8988T (cell line): ENCODE measurements at places on chromosomes 13 and 19.

- DNase-seq, result no peak
These were observed 66.8 kb upstream of the RFC3 start for GRCh38 chr13:33751151-33751550.

DNA sequence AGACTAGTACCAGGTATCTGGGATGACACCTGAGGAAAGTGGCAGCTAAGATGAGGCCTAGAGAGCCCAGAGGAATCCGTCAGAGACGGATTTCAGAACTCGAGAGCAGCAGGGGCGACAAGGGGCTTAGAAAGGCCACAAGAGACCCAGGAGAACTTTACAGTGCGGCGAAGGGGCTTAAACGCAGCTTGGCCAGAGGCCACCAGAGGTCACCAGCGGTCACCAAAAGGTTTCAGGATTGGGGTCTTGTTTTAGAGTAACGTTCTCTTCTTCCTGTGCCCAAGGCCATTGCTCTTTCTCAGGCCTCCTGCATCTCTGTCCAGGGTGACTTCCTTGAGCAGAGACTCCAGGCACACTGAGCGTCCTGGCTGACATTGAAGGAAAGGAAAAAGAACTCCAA is 2.2 kb downstream of the ZSCAN22 start:
- DNase-seq, result no peak

DNA sequence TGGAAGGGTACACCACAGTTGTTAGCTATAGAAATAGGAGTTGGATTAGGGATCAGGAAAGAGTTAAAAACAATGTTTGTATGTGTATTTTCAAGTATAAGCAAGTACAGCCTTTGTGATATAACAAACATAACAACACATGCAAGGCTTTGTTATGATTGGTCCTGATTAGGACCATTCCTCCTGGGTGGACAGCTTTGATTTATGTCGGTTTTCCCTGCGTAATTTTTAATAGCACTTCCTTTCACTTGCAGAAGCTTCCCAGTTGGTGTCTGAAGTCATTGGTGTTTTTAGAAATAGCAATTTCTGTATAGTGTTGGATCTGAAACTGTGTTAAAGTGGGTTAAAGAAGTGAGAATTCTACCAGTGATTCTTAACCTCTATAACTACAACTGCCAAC is 10.0 kb downstream of the FNDC3A start:
- DNase-seq, result no peak

DNA sequence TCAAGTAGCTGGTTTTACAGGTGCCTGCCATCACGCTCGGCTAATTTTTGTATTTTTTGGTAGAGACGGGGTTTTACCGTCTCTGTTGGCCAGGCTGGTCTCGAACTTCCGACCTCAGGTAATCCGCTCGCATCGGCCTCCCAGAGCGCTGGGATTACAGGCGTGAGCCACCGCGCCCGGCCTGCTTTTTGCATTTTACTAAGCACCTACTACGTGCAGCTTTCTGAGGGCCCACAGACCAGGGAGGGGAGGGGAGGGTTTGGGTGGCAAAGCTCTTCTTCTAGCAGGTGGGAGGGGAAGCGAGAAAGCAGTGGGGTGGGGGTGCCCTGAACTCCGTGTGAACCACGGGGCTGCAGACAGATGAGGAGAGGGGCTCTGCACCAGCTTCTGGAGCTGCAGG is 15.0 kb downstream of the PALM start:
- no peak for DNase-seq

DNA sequence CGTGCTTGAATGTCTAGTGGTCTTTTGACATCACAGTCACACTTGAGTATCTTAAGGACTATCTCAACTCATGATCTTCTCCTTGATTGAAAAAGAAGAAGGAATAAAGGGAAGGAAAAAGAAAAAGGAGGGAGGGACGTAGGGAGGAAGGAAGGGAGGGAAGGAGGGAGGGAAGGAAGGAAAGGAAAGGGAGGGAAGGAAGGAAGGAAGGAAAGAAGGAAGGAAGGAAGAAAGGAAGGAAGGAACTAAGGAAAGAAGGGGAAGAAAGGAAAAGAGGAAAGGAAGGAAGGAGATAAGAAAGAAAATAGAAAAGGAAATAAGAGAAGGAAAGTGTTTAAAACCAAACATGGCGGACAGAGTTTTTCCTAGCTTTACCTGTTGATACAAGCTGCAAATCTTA is 64.7 kb downstream of the RNASEH2B start:
- no peak for DNase-seq

- DNase-seq, result no peak
These were observed 21.4 kb downstream of the TEX29 start for GRCh38 chr13:111341886-111342285.

GRCh38 chr13:43239275-43239840 is 216.0 kb downstream of the DNAJC15 start:
- no peak for DNase-seq

DNA sequence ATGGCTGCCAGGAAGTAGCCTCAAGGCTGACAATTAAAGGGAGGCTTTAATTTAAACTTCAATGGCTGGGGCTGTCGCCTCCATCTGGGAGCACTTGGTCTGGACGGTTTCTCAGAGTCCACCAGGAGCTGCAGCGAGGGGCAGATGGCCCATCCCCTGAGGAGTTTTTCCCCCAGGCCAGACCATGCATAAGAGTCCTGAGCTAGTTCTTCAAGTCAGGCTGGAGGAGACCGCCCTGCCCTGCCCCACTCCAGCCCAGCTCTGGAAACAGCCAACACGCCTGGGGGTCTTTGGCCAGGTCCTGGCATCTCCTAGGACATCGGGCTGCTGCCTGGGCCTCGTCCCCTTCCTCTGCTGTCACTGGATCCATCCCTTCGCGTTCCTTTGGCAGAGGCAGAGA is 5.3 kb upstream of the ACTN4 start:
- DNase-seq, result no peak

DNA sequence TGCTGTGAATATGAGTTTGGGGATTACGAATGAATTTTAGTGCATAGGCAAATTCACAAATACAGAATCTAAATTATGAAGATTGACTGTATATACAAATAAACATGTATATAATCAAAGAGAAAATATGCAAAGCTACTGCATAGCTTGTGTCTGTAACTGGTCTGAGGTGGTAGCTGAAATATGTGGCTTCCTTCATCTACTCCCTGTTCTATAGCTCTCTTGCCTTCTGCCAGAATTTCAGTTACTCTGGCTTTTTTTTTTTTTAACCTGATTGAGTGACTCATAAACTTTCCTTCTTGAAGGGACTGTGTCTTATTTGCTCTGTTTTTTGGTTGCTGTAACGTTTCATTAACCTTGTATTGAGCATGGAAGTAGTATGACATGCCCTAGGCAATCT is 26.6 kb downstream of the DNAJC3 start:
- DNase-seq, result no peak

GRCh38 chr19:4576016-4576933 is 16.8 kb upstream of the SEMA6B start:
- DNase-seq, result peak; percentile 70

- no peak for DNase-seq
These were observed 1.6 kb upstream of the KANK2 start for GRCh38 chr19:11198769-11199424.

DNA sequence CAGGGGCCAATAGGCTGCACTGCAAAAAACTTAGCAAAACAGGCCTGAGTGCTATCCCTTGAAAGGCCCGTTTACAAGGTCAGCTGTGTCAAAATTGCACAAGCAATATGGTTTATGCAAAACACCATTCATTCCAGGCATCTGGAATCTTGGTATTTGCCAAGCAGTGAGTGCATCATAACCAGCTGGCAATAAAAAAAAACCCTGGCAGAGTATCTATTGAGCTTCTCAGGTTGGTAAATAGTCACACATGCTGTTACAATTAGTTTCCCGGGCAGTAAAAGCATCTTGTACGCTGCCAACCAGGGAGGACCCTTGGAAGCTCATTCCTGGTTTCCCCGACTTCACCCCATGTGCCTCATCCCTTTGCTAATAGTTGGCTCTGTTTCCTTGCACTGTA is 21.3 kb downstream of the ZNF77 start:
- DNase-seq, result no peak

DNA sequence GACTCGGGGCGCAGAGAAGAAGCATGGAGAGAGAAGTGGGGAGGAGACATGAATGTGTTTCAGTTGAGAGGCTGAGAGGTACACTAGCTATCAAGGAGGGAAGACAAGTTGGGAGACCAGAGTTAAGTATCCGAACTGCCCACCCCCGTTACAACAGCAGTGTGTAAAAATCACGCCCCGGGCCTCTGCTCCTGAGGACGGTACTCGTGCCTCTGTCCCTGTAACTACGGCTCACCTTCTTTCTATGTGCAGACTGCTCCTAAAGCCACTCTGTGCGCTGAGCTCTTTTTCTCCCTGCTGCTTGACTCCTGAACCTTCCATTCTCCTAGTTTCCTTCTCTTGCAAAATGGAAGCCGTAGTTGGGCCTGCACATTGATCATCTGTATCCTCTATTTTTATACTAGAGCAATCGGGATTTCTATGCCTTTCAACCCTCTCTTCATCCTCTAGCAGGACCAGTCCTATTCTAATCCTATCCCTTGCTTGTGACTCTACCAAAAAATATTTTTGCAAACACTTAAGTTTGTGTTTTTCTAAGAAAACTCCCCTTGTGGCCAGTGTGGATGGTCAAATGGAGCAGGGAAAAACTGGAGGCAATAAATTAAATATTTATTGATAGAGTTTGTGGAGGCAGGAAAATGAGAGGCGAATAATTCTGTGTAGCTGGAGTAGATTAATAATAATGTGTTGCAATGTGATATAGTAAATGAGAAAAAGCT is 569 bp downstream of the POLR1D start:
- DNase-seq, result no peak

DNA sequence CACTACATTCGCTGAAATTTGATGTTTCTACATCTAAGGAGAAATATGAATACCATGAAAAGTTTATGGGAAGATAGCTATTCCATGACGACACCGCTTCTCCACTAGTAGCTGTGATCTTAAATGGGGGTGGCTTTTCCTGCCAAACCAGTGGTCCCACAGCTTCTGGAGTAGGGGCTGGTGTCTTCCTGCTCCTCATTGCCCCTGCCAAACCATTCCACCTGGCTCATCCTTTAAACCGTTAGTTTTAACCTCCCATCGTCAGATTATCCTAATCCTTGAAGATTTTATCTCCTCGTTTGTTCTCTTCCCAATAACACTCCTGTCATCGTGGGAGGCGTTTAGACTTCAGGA is 568 bp upstream of the ZNF230 start:
- no peak for DNase-seq

DNA sequence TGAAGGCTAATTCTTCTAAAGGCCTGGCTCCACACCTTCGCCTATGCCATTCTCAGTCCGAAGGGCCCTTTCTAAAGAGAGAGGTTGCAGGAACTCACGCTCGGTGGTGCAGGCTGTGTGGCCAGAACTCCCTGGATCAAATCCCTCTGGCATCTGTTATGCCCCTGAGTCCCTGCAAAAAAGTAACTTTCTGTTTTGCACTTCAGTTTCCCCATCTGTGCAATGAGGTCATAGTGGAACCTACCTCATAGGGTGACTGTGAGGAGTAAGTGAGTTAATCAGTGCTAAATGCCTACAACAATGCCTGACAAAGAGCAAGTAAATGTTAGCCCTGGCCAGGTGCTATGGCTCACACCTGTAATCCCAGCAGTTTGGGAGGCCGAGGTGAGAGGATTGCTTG is 7.3 kb downstream of the IGSF23 start:
- DNase-seq, result no peak

- DNase-seq, result no peak
These were observed 1470.9 kb downstream of the UQCRFS1 start for GRCh38 chr19:27742041-27742440.

DNA sequence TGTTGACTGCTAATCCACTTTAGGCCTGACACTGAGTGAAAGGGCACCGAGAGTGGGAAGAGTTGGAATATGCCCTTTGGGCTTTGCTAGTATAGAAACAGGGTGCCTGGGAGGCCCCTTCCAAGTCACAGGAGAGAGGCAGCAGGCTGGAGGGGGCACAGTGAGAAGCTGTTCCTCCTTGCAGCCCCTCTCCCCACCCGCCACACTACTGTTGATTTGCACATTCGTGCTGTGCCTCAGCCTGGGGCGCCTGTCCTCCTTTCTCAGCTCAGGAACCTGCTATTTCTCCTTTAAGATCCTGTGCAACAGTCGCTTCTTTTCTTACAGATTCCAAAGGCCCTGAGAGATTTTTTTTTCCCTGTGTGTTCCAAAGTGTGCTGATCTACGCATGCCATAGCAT is 2.8 kb upstream of the B3GLCT start:
- DNase-seq, result no peak

DNA sequence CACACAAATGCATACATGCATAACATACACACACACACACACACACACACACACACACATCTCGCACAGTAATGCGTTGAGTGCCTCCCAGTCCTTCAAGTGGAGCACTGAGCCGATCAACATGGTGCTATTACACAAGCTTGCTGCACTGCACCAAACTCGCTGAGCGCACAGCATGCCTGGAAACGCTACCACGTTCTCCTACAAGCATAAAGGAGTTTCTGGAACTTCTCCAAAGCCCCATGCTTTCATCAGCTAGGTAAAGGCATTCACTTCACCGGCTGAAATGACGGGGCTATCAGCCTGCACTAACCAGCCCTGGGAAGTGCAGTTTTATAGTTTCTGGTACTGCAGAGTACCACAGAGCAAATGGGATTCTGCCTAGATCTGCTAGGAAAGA is 92.7 kb downstream of the FGF14 start:
- DNase-seq, result no peak

DNA sequence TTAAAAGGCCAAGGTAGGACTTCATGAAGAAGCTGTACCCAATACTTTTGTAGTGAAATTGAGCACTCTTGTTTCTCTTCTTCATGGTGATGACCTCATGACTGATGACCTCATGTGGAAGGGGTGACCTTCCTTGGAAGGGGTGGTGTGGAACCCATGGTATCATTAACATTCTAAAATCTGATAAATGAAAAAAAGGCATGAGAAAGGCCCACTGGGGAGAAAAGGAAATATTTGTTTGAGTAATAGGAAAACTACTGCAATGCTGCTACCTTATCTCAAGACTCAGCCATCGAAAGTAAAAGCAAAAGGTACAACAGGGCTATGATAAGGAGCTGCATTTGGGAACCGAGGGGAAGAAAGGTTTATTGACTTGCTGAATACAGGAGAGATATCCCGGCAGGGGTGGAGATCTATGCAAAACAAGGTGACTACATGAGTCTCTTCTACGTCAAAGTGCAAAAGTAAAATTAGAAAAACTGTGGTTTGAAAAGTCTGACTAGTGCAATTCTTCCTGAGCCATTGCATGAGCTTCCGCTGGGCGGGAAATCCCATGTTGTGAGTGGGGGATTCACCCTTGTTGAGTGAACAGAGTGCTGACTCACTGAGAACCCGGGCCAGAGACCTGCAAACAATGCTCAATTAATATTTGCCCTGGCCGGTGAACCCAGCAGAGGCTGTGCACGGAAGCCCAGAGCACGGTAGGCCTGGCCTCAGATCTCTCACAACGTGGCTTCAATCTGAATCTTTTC is 138.9 kb upstream of the RFC3 start:
- DNase-seq, result no peak

- no peak for DNase-seq
These were observed 14.6 kb downstream of the CBLC start for GRCh38 chr19:44792281-44792680.

- DNase-seq, result no peak
These were observed 13.7 kb downstream of the FGF9 start for GRCh38 chr13:21684576-21684975.

GRCh38 chr19:8244442-8244841 is 35.3 kb downstream of the CERS4 start:
- DNase-seq, result no peak
